ENCODE measurements at places on chromosomes 7 and 10. TPM values are rescaled to one million over a fixed set of nuclear protein-coding genes. Genes with fewer than 3 reads are reported as not detected.

TSC22D4 gene
- 35.8 TPM for total RNA-seq

GBX1 gene
- 0.62 TPM for total RNA-seq

- peak; percentile 36 for DNase-seq
Observed at GRCh38 chr7:158276414-158277218, 311.0 kb downstream of the PTPRN2 start.

- peak; percentile 61 for DNase-seq
Observed at GRCh38 chr7:151191544-151191943, 4.5 kb upstream of the ASB10 start.

DNA sequence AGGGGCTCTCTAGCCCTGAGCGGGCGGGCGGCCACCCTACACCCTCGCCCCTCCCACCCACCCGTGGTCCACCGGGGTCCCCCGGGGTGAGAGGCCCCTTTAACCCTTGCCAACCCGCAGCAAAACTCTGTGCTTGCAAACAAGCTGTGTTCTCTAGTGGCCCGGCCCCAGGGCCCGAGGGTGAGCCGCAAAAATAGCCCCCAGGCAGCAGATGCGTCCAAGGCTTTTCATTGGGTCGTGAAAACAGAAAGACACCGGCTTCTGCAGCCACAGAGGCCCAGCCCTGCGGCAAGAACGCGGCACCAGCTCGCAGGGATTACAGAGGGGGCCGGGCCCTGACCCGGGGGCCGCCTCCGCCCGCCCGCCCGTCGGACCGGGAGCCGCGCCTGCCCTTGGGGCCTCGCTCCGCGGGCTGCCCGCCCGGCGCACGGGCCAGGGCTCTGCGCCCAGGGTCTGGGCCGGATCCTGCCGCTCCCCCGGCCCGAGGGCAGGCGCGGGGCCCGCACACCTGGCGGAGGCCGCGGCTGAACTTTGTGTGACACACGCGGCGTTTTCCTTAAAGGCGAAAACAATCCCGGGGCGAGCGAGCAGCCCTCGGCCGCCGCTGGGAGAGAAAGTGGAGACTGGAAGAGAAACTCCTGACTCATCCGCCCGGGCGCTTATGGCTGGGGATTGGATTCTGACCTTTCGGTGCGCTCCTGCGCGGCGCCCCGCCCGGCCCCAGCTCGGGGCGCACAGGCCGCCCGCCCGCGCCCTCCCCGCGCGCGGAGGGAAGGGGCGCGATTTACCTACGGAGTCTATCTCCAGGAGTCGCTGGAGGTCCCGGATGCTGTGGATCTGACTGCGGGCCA, 2.8 kb downstream of the PDGFA start:
- DNase-seq: peak; percentile 83

DNA sequence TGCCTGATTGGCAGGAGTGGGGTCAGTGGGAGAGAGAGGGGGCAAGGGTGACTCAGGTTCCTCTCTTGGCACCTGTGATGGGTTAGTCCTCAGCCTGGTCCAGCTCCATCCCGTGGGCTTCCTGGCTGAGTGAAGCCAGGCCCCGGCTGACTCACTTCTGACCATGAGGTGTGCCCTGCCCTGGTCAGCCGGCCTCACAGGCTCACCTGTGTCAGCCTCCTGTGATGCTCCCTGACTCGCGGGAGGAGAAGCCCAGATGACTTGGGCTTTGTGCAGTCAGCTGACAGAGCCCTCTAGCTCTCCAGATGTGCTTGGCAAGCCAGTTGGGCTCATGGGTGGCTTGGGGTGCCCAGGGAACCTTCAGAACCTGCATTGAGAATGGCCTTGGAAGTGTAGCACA, 16.0 kb upstream of the PPIF start:
- no peak for DNase-seq

GRCh38 chr7:143354965-143355364, 7.5 kb downstream of the FAM131B start:
- no peak for DNase-seq

GRCh38 chr7:44286182-44286617, 39.2 kb downstream of the CAMK2B start:
- DNase-seq: peak; percentile 81
